ENCODE measurements at places on chromosomes 5 and 9.

GRCh38 chr5:127290946-127291693 lies 524 bp downstream of the MEGF10 start:
- no peak for DNase-seq

- DNase-seq = no peak
Observed at GRCh38 chr5:81302596-81302995, 1.2 kb downstream of the ZCCHC9 start.

GRCh38 chr9:132125944-132126679 lies 35.7 kb upstream of the NTNG2 start:
- DNase-seq = no peak

- no peak for DNase-seq
Observed at GRCh38 chr5:95842854-95843544, 20.5 kb upstream of the GLRX start.

DNA sequence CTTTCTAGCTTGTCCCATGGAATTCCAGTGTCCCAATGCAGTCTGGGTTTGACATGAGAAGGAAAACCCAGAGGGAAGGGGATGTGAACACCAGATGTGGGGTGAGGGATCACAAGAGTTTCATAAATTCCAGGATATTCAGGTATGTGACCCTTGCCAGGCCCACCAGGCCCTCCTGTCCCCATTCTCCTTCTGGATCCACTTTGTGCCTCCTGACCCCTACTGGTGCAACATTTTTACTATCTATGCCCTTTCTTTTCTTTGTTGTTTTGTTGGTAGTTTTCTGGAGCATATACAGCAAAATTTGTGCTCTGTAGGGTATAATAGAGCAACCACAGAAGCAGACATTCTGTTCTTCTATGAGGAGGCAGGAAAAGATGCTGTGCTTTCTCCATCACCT lies 597.0 kb upstream of the GRAMD2B start:
- DNase-seq = no peak

- DNase-seq = no peak
Observed at GRCh38 chr9:133050781-133051180, 11.0 kb upstream of the CEL start.

- DNase-seq = no peak
Observed at GRCh38 chr9:12464910-12465512, 228.2 kb upstream of the TYRP1 start.

- DNase-seq = no peak
Observed at GRCh38 chr9:37582548-37583157, 6.5 kb upstream of the FBXO10 start.

DNA sequence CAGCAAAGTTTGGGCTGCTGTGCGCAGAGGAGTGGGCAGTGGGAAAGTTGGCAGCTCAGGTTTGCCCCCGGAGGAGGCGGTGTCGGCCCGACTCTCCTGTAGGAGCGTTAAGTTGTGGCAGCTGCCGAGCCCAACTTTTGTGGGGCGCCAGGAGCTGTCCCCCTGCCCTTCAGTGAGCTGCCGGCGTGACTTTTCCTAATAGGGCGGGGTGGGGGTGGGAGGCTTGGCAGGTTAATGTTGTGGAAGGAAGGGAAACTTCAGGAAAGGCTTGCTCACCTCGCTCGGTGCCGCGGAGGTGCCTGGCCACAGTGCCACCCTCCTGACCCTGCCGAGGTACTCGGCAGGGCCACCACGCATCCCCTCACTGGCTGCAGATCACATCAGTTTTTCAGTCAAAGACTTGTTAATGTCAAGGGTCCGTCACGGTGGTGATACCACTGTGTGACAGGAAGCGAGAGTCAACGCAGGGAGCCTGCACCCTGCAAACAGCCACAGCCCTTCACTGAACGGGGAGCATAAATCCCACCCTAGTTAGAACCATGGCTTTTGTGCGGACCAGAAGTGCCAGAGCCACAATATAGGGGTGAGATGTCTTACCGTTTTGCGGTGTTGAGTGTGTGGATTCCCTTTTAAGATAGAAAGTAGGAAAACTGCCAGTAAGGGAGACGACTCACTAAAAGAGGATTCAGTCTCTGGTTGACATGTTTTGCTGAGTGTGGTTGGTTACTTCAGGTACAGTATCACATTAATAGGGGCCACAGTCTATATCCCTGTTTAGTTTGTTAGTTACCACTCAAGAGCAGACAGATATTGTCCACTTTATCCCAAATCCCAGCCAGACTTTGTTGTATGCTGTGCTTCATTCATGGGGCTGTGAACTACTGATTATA lies 796 bp downstream of the LNPEP start:
- DNase-seq = peak; percentile 49

DNA sequence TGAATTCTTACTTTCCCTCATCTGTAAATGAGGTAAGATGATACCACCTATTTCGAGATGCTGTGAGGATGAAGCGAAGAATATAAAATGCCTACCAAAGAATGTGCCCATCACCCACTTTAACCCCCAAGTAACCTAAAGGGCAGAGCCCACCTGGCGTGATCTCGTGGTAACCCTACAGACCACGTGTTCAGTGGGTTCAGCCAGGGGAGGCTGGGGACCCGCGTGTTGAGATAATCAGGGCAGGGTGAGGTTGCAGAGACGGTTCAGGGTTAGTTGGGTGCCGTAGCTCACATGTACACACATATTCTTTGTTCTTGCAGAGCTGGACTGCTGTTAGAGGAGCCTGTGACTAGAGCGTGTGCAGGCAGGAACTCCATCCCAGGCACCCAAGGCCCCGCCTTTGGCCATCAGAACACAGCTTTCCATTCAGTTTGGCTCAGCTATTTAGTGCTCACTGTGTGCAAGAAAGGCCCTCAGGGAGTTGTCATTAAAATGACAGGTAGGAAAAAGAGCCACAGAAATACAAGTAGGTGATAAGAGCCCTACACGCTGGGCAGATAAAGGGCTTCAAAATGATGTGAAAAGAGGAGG lies 56.5 kb upstream of the HAND1 start:
- no peak for DNase-seq

- no peak for DNase-seq
Observed at GRCh38 chr5:54531546-54531945, 14.0 kb downstream of the SNX18 start.

DNA sequence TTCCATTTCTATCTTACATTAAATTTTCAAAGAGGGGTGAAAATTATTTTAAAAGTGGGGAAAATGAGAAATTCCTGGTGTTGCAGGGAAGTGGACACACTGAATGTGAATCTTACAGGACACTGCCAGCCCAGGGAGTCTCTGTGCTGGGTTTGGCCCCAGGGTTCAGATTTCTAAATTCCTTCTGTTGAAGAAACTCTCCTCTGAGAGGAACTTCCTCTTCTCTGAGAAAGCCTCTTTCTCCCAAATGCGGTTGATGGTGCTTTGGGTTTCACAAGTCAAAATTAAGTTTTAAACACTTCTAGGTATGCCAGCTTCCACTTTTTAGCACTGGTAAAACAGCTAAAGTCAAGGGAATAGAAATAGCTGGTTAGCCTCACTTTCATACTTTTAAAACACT lies 317.9 kb upstream of the ITGA1 start:
- DNase-seq = no peak

DNA sequence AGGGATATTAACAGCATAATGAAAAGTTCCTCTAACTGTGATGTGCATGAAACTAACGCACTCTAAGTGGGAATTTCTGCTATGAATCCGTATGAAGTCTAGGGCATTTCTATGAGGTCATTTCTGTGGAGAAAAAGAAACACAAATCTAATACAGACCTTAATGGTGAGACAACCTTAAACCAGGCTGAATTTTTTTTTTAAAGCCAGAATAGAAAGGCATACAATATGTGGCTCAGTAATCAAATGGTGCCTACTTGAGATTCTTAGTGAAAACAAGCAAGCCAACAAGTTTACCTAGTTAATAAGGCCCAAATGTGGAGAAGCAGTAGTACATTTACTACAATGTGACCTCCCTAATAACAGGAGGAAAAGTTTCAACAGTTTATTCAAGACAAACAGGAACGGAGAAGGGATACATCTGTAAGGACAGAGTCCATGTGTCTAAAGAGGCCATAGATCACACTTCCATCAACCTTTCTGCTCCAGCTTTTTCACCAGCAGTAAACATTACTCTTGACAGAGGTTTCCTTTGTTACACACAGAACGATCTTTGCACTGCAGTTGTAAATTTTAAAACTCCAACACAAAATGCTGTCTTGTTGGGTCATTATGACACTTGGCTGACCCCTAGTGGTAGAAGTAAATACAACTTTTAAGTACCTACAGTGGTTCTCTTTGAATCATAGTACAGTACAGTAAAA lies 26.2 kb downstream of the CARNMT1 start:
- DNase-seq = peak; percentile 75

DNA sequence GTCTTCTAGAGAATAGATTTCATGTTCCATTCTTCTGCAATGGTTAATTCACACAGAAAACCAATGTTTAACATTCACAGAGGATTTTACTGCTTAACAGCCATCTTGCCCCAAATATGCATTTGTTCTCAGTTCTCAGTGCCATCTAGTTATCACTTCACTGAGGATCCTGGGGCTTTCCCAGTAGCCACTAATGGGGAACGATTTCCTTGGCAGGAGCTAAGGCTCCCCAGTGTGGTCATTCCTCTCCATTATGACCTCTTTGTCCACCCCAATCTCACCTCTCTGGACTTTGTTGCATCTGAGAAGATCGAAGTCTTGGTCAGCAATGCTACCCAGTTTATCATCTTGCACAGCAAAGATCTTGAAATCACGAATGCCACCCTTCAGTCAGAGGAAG lies 3.4 kb downstream of the ERAP2 start:
- DNase-seq = no peak

DNA sequence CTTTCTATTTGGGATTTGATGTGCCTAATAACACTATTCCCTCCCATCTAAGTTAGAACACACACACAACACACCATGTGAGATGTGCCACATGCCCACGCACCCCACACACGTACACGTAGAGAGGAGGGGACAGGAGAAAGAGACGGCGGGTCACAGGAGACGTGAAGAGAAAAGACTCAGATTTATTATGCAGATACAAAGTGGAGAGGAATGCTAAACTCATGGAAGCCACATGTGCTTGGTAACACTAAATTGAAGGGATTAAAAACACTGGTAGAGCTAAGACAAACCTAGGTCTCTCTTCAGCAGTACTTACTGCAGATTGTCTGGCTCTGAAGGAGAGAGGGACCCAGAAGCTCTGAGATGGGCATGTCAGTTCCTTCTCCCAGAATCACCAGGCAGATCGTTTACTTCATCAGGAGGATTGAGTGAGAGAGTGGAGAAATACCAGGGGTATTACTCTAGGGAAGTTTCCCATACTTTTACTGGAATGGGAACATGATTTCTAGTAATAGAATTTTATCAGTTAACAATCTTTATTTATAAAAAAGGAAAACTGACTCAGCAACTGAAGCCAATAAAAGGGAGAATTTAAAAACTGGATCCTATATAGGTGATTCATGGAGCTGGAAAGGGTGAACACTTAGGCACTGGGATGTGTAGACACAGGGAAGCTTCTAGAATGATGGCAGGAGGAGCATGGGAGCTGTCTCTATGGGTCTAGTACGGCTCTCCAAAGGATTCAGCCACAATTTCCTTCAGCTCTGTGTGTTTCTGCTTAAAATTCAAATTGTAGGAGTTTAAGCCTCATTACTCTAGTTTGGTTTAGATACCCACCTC lies 139.4 kb downstream of the MACIR start:
- DNase-seq = no peak

DNA sequence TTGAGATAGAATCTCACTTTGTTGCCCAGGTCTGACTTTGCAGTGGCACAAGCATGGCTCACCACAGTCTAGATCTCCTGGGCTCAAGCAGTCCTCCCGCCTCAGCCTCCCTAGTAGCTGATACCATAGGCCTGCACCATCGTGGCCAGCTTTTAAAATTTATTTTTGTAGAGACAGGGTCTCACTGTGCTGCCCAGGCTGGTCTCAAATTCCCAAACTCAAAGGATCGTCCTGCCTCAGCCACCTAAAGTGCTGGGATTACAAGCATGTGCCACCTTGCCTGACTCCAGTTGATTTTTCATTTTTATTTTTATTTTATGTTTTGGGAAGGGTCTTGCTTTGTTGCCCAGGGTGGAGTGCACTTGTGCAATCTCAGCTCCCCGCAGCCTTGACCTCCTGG lies 41.7 kb upstream of the GLDC start:
- DNase-seq = no peak

- peak; percentile 55 for DNase-seq
Observed at GRCh38 chr5:96868603-96869371, 7.5 kb upstream of the ERAP2 start.

- DNase-seq = no peak
Observed at GRCh38 chr5:119037496-119038215, 33.2 kb upstream of the DMXL1 start.

DNA sequence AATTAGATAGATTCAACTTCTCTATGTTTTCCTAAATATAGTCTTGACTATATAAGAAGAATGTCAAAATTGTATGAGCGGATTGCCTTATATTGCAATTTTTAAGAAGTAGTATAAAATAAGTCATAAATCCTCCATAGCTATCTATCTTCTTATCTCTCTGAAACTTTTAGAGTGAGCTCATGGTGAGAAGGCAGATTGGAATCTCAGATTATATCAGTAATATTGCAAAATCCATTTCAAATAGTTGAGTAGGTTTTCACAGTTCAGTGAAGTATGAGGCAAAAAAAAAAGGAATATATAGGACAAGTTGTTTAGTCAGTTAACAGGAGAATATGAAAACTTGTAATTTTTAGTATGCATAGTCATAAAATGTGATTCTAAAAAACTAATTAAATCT lies 156.4 kb downstream of the FAM174A start:
- no peak for DNase-seq

DNA sequence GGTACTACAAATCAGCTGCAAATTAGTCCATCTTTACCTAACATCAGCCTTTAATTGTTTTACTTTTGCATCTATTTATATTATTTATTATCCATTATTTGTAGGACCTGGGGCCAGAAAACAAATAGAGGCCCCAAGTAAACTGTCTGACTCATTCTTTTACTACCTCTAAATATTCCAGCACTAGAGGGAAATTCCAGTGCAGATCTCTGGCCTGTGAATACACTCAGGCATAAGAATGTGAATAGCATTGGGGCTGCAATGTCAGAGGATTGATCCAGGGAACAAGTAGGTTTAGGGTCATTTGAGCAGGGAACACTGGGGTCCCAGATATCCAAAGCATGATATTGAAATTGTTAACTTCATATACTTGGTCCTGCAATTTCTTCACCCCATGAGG lies 176.6 kb upstream of the TYRP1 start:
- no peak for DNase-seq

GRCh38 chr5:172443441-172444109 lies 10.8 kb downstream of the SH3PXD2B start:
- DNase-seq = no peak

DNA sequence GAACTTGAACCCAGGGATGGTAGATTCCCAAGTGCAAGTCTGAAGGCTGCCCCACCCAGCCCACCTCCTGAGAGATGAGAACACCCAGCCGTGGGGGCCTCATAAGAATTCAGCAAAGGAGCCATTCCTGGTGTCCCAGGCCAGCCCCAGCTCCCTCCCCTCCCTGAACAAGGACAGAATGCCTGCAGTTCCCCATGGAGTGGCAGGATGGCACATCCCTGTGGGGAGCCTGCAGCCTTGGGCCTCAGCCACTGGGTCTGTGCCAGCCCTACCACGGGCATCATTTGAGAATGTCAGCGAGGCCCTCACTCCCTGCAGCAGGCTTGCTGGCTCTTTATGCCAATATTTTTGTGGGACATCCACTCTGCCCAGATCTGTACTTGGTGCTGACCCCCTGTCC lies 36.2 kb upstream of the RAPGEF1 start:
- no peak for DNase-seq

Data from GM12864 (cell line).